Activated CD8-positive, alpha-beta T cell treated with anti-CD3 and anti-CD28 coated beads for 36 hours (primary cell): ENCODE measurements at places on chromosomes 5 and 9. TPM values are rescaled to one million over a fixed set of nuclear protein-coding genes. Genes with fewer than 3 reads are reported as not detected.

DNA sequence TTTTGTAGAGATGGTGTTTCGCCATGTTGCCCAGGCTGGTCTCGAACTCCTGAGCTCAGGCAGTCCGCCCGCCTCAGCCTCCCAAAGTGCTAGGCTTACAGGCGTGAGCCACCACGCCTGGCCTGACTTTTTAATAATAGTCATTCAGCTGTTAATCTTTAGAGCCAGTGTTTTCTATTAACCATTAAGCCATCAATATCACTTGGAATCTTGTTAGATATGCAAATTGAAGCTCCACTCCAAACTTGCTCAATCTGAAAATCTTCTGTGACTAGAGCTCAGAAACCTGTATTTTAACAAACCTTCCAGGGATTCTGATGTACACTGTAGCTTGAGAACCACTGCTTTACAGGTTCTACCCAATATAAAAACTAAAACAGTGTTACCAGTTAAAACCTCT, 113.5 kb downstream of the CDC42SE2 start:
- peak overlapping the region; percentile 99 for H3K27ac ChIP-seq
- H3K4me3 ChIP-seq = no peak overlapping the region
- no peaks in the 10 kb centered on the region for H3K27me3 ChIP-seq
- peaks cover 45% of the 10 kb centered on the region for H3K36me3 ChIP-seq

DNA sequence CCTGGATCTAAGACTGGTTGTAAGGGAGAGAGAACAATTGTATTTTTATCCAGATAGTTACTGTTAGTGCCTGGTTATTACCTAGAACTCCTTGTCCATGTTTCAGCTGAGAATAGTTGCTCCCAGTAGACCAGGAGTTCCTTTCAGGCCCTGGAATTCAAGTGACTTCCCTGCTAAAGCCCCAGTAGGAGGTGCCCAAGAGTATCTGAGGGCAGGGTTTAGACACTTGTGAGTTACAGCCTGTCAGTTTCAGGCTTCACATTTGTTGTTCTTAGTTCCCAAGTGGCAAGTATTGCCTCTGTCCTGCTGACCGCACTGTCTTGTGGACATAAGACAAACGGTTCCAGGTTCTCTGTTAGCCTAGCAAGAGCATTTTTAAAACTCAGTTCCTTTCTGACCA, 743.9 kb upstream of the SEMA6A start:
- H3K27me3 ChIP-seq = no peaks in the 10 kb centered on the region
- no peak overlapping the region for H3K27ac ChIP-seq
- DNase-seq = no peak
- no peaks in the 10 kb centered on the region for H3K4me1 ChIP-seq
- no peaks in the 10 kb centered on the region for H3K36me3 ChIP-seq

DNA sequence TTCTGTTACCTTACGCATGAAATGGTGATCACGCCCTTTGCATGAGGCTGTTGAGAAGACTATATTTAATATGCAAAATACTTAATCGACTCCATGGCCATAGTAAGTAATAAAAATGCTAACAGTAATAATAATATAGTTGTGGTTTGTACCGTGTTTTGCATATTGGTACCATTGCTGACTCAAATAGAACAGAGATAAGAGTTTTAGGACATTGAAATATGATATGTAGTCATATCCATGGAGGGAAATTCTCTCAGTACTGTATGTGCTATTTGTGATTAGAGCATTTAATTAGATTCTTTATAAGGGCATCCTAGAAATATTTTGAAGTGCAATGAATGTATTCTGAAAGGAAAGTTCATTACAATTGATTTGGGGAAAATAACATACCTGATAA, 41.9 kb downstream of the CFAP90 start:
- H3K27me3 ChIP-seq = peaks cover 11% of the 10 kb centered on the region
- H3K36me3 ChIP-seq = no peaks in the 10 kb centered on the region
- H3K4me1 ChIP-seq = no peaks in the 10 kb centered on the region
- H3K4me3 ChIP-seq = no peak overlapping the region
- H3K27ac ChIP-seq = no peak overlapping the region
- no peak for DNase-seq

- H3K27ac ChIP-seq = peak overlapping the region; percentile 94
- peak overlapping the region; percentile 88 for H3K4me3 ChIP-seq
- no peak for DNase-seq
- H3K27me3 ChIP-seq = no peaks in the 10 kb centered on the region
- peaks cover 22% of the 10 kb centered on the region for H3K36me3 ChIP-seq
Measured at GRCh38 chr5:180811623-180812124, 9.1 kb upstream of the MGAT1 start.

The RXFP3 gene
- total RNA-seq = not detected

The PCDHGA12 gene
- total RNA-seq = not detected

The CATSPER3 gene
- total RNA-seq = 0.31 TPM

DNA sequence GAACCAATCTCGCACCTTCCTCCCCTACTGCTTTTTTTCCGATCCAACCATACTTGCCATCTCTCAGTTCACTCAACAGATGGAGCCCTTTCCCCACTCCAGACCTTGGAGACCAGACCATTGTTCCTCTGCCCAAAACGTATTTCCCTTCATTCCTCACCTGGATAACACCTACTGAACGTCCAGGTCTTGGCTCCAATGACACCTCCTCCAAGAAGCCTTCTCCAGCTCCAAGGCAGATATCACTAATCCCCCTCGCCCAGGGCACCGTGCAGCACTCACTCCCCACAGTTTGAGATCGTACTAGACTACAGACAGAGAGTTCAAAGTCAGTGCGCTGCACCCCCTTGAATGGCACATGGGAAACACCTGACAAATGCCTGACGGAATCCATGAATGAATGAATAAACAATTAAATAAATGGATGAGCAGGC, 47.1 kb upstream of the AKNA start:
- no peaks in the 10 kb centered on the region for H3K36me3 ChIP-seq
- H3K27me3 ChIP-seq = no peaks in the 10 kb centered on the region
- no peak for DNase-seq
- peaks cover 4% of the 10 kb centered on the region for H3K4me1 ChIP-seq
- no peak overlapping the region for H3K27ac ChIP-seq

- H3K27ac ChIP-seq = no peak overlapping the region
- H3K4me3 ChIP-seq = no peak overlapping the region
- H3K4me1 ChIP-seq = no peaks in the 10 kb centered on the region
- H3K36me3 ChIP-seq = no peaks in the 10 kb centered on the region
- H3K27me3 ChIP-seq = peaks cover 14% of the 10 kb centered on the region
Measured at GRCh38 chr5:71887680-71888079, 168.6 kb downstream of the CARTPT start.
